ENCODE measurements at places on chromosomes 2 and 18. TPM values are rescaled to one million over a fixed set of nuclear protein-coding genes. Genes with fewer than 3 reads are reported as not detected.
A peak's percentile ranks its signal among the peaks of the same experiment; 100 is the strongest.

- H3K4me1 ChIP-seq: peaks cover 29% of the 10 kb centered on the region
- H3K27me3 ChIP-seq: no peaks in the 10 kb centered on the region
- H3K36me3 ChIP-seq: no peaks in the 10 kb centered on the region
- DNase-seq: no peak
- no peak overlapping the region for H3K27ac ChIP-seq
Observed at GRCh38 chr2:200223205-200223784, 83.2 kb upstream of the SPATS2L start.

GRCh38 chr18:23682045-23682444 is 7.2 kb upstream of the LAMA3 start:
- DNase-seq: no peak
- peaks cover 9% of the 10 kb centered on the region for H3K4me1 ChIP-seq
- no peaks in the 10 kb centered on the region for H3K36me3 ChIP-seq
- H3K27ac ChIP-seq: no peak overlapping the region
- H3K27me3 ChIP-seq: peaks cover 15% of the 10 kb centered on the region
- no peak overlapping the region for H3K4me3 ChIP-seq

GRCh38 chr2:176096986-176097819 is 2.4 kb upstream of the HOXD12 start:
- peaks cover 9% of the 10 kb centered on the region for H3K4me1 ChIP-seq
- H3K36me3 ChIP-seq: peaks cover 18% of the 10 kb centered on the region
- peaks cover 8% of the 10 kb centered on the region for H3K27me3 ChIP-seq
- DNase-seq: peak; percentile 86
- H3K27ac ChIP-seq: peak overlapping the region; percentile 80

DNA sequence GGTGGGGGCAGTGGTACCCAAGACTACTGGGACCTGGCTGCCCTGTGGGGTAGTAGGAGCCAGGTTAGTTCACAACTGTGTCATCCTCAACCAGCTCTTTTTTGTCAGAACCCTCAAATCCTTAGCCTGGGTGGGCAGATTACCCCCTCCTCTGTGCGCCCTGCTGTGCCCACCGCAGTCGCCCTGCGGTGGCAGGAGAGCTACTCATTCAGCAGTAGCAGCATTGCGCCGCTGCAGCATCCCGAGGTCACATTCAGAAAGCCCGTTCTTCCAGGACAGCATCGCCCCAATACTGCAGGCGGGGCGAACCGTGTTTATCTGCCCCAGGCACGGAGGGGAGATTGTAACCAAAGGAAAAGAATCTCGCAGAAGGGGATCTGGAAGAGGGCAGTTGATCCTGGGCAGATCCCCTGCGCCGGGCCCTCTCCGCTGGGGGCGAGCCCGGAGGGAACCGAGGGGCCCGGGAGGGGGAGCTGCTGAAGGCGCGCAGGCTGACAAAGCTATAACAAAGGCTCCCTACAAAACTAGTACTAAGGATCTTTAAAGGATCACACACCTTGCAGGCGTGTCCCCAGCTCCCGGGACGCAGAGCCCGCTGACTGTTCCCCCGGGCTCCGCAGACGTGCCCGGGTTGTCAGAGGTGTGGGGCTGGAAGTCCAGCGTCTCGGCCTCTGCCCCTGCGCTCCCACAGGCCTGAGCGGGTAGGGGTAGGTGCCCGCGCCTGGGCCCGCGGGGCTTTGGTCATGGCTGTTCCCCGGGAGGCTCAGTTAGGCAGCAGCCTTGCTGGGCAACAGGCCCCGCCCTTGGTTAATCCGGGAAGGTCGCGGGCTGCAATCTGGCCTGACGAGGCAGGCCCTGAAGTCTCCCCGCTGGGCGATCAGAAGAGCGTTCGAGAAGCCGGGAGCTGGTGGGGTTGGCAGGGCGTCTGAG is 13.2 kb downstream of the POU3F3 start:
- peaks cover 78% of the 10 kb centered on the region for H3K27me3 ChIP-seq
- no peak for DNase-seq
- H3K36me3 ChIP-seq: no peaks in the 10 kb centered on the region
- H3K27ac ChIP-seq: no peak overlapping the region
- no peaks in the 10 kb centered on the region for H3K4me1 ChIP-seq
- H3K4me3 ChIP-seq: no peak overlapping the region

GRCh38 chr2:182920631-182921056 is 54.2 kb upstream of the FRZB start:
- no peaks in the 10 kb centered on the region for H3K4me1 ChIP-seq
- H3K27me3 ChIP-seq: no peaks in the 10 kb centered on the region
- no peak overlapping the region for H3K27ac ChIP-seq
- H3K4me3 ChIP-seq: no peak overlapping the region

DNA sequence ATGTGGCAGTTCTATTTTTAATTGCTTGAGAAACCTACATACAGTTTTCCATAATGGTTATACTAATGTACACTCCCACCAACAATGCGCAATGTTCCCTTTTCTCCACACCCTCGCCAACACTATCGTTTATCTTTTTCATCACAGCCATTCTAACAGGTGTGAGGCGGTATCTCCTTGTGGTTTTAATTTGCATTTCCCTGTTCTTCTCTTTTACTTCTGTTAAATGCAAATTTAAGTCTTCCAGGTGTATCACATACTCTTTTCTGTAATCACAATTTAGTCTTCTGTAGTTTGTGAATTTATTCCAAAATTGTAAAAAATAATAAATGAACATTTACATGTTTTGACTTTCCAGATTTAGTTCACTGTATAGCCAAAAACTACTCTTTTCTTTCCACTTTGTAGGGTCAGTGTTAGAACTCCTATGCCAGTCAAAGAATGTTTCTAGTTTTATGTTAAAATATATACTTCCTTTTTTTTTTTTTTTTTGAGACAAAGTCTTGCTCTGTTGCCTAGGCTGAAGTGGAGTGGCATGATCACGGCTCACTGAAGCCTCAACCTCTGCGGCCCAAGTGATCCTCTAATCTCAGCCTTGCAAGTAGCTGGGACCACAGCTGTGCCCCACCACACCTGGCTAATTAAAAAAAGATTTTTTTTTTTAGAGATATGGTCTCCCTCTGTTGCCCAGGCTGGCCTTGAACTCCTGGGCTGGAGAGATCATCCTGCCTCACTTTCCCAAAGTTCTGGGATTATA is 15.4 kb upstream of the ACYP2 start:
- no peak for DNase-seq
- H3K27me3 ChIP-seq: no peaks in the 10 kb centered on the region
- no peak overlapping the region for H3K27ac ChIP-seq
- H3K36me3 ChIP-seq: no peaks in the 10 kb centered on the region
- peaks cover 10% of the 10 kb centered on the region for H3K4me1 ChIP-seq

DNA sequence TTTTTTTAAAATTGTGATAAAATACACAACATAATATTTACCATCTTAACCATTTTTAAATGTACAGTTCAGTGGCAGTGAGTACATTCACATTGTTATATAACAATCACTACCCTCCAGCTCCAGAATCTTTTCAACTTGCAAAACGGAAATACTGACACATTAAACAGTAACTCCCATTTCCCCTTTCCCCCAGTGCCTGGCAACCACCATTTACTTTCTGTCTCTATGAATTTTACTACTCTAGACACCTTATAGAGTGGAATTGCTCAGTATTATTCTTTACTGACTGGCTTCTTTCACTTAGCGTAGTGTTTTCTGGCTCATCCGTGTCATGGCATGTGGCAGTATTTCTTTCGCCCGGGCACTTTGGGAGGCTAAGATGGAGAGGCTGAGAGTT is 32.6 kb downstream of the FASTKD2 start:
- H3K4me3 ChIP-seq: no peak overlapping the region
- no peak overlapping the region for H3K27ac ChIP-seq
- H3K27me3 ChIP-seq: no peaks in the 10 kb centered on the region
- peaks cover 13% of the 10 kb centered on the region for H3K36me3 ChIP-seq
- no peaks in the 10 kb centered on the region for H3K4me1 ChIP-seq

- H3K27ac ChIP-seq: no peak overlapping the region
- DNase-seq: no peak
- no peaks in the 10 kb centered on the region for H3K27me3 ChIP-seq
- no peaks in the 10 kb centered on the region for H3K36me3 ChIP-seq
- peaks cover 8% of the 10 kb centered on the region for H3K4me1 ChIP-seq
- no peak overlapping the region for H3K4me3 ChIP-seq
Observed at GRCh38 chr18:34970106-34970505, 71.1 kb upstream of the MAPRE2 start.

DNA sequence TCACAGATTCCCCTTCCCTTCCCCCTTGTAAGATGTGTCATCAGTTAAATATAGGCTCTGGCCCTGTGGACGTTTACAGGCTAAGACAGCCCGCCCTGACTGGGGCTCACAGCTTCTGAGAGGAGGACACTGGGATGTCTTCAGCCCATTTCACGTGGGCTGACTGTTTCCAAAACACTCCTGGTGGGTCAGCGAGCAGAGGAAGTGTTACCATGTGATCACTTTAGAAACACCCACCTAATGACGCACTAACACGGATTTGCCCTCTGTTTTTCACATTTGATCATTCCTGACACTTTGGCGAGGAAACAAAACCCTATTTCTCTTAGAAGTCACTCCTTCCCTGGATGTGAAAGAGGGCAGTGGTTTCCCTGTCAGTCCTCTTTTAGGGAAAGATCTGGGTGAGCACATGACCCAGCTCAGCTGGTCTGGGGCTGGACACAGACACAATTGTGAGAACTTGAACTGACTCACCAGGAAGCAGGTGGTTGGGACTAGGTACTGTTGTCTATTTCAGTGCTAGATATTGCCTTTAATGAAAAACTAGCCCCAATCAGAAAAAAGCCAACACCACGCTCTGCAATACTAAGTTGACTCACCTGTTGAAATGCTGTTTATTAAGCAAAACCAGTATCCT is 38.8 kb downstream of the BMP10 start:
- peaks cover 16% of the 10 kb centered on the region for H3K36me3 ChIP-seq
- DNase-seq: peak; percentile 71
- H3K27ac ChIP-seq: peak overlapping the region; percentile 79
- peaks cover 38% of the 10 kb centered on the region for H3K4me1 ChIP-seq
- peaks cover 12% of the 10 kb centered on the region for H3K27me3 ChIP-seq

- DNase-seq: no peak
- H3K27ac ChIP-seq: no peak overlapping the region
- H3K4me3 ChIP-seq: no peak overlapping the region
- H3K36me3 ChIP-seq: no peaks in the 10 kb centered on the region
- H3K27me3 ChIP-seq: no peaks in the 10 kb centered on the region
Observed at GRCh38 chr18:76102156-76102555, 392.9 kb downstream of the ZNF516 start.

GRCh38 chr2:21043744-21044532 is at the start of gene APOB:
TSS of gene APOB (minus strand) at chr2:21044073. CDS start at chr2:21043945, 128 bp downstream.
- peak within 1 kb of the TSS; percentile 19 for H3K4me3 ChIP-seq
- peaks cover 100% of the 10 kb centered on the region for H3K27me3 ChIP-seq
- H3K27ac ChIP-seq: no peak within 1 kb of the TSS
- no peaks in the 10 kb centered on the region for H3K36me3 ChIP-seq
- H3K4me1 ChIP-seq: peaks cover 7% of the 10 kb centered on the region
- DNase-seq: no peak

DNA sequence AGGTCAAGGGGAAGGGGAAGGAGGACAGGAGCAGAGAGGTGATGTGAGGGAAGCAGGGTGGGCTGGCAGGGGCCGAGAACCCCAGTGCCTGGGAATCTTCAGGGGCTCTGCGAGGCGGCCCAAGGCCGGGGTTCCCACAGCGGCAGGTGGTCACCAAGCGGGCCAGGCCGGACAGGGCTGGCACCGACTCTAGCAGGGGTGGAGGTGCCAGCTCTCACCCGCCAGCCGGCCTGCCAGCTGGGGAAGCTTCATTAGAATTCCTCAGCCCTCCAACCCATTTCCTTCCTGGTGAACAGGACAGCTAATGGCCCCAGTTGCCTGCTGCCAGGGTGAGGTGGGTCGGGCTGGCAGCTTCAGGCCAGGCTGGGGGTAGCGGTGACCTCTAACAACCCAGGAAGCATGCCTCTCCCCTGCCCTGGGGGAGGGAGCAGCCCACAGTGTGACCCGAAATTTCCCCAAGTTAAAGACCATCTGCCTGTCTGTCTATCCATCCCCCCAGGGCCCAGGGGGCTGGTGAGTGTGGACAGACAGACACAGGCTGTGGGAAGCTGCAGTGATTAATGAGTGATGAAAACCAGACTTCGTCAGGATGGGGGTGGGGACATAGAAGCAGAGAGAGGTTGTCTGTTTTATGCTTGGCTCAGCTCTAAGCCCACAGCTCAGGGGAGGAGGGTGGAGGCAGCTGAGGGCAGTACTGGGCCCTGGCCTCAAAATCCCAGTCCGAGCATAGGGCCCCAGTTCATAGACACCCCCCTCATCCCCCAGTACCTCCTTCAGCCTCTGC is 144.1 kb downstream of the ZFP36L2 start:
- H3K36me3 ChIP-seq: no peaks in the 10 kb centered on the region
- H3K27ac ChIP-seq: no peak overlapping the region
- H3K27me3 ChIP-seq: no peaks in the 10 kb centered on the region
- no peak for DNase-seq
- peaks cover 48% of the 10 kb centered on the region for H3K4me1 ChIP-seq
- no peak overlapping the region for H3K4me3 ChIP-seq

SYT4 gene
- total RNA-seq: not detected

- no peak overlapping the region for H3K27ac ChIP-seq
- no peaks in the 10 kb centered on the region for H3K4me1 ChIP-seq
- DNase-seq: no peak
Observed at GRCh38 chr2:17966798-17967197, 88.3 kb downstream of the KCNS3 start.

DNA sequence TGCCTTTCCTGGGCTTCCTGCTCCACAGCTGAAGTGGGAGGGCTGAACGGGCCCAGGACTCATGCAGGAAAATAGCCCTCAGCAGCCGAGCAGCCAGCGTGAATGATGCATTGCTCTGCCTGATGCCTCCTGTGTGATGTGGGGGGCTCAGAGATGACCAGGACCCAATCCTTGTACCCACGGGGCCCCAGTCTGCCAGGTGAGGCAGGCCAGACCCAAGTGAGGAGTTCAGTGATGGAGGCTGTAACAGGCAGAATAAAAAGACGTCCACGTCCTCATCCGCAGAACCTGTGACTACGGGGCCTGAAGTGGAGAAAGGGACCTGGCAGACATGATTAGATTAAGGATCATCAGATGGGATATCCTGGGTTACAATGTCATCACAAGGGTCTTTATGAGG is 194.9 kb upstream of the HDAC4 start:
- no peak overlapping the region for H3K4me3 ChIP-seq
- H3K4me1 ChIP-seq: no peaks in the 10 kb centered on the region
- no peak overlapping the region for H3K27ac ChIP-seq
- DNase-seq: no peak
- H3K27me3 ChIP-seq: peaks cover 51% of the 10 kb centered on the region

RNASEH1 gene
- total RNA-seq: 30.2 TPM

DNA sequence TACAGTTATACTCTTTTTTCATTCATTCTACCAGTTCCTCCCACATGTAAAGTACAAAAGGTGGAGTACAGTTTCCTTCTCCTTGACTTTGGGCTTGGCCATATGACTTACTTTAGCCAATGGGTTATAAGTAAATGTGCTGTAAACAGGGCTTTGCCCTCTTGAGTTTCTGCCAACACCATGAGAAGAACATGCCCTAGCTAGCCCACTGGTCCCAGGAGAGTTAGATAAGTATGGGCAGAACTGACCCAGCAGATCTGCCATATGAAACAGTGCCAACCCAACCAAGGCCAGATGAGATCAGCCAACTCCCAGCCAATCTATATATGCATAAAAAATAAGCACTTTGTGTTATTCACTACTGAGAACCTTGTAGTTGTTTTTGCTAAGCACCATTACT is 25.5 kb downstream of the ZC3H8 start:
- H3K4me3 ChIP-seq: no peak overlapping the region
- no peaks in the 10 kb centered on the region for H3K4me1 ChIP-seq
- DNase-seq: no peak
- no peak overlapping the region for H3K27ac ChIP-seq

MRO gene
- not detected for total RNA-seq

All from Calu3 (cell line).